ENCODE measurements at places on chromosomes 12 and 14.

DNA sequence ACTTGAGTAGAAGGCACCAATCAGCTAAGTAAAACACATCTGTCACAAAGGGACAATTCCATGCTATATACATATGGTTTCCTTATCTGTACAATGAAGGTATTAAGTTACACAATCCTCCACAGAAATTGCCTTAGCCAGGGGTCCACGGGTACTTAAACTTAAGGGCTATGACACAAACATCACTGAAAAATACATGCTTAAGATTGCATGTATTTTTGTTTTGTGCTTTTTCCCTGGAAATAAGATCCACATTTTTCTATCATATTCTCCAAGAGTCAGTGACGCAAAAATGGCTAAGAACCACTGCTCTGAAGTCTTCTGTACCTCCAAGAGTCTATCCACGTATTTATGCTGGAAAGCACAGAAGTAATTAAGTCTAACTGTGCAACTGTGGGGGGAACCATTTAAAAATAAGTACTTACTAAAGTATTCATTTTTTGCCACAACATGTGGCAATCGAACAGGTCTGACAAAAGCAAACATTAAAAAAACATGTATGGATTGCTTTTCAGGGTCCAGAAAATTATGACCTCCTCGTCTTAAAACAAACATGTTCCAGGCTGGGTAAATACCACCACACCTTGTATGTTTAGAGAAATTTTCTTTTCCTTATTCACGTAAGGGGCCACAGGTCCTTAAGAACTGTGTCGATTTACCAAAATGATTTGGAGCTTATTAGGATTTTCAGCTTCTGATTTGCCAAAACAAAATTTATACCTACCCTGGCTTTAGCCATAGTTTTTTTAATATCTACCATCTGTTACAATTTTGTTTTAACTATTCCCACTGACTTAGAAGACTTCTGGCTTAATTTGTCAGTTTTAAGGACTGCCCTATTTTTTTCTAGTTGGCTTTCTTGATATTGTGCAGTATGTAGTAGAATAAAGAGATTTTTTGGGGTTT is 2.8 kb downstream of the SLC38A2 start:
- DNase-seq, result no peak

- DNase-seq, result no peak
Observed at GRCh38 chr14:87878959-87879358, 114.0 kb downstream of the GALC start.

- DNase-seq, result no peak
Observed at GRCh38 chr12:63989301-63989845, 144.9 kb downstream of the SRGAP1 start.

- DNase-seq, result no peak
Observed at GRCh38 chr12:49698619-49699545, 8.3 kb downstream of the FMNL3 start.

DNA sequence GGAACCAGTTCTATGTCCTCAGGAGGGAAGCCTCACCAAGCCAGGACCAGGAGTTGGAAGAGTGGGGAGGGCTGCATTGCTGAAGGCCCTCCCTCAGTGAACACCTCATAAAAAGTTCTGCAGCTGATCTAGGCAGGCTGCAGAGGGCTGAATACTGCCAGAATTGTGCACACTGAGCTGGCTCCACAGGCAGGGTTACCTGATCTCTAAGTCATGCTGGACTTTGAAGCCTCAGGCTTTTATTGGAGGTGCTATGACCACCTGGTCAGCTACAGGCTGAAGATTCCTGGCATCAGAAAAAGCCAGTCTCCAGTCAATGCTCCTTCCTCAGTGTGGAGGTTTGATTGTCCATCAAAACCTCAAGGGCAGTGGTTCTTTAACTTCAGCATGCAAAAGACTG is 39.7 kb downstream of the FOS start:
- no peak for DNase-seq

GRCh38 chr14:96168581-96168980 is 36.1 kb upstream of the BDKRB2 start:
- DNase-seq, result peak; percentile 61

GRCh38 chr14:68008491-68008890 is 188.9 kb downstream of the RAD51B start:
- DNase-seq, result no peak

GRCh38 chr12:115998119-115998633 is 279.3 kb downstream of the MED13L start:
- DNase-seq, result no peak

- no peak for DNase-seq
Observed at GRCh38 chr12:122190842-122191668, 8.1 kb downstream of the LRRC43 start.

DNA sequence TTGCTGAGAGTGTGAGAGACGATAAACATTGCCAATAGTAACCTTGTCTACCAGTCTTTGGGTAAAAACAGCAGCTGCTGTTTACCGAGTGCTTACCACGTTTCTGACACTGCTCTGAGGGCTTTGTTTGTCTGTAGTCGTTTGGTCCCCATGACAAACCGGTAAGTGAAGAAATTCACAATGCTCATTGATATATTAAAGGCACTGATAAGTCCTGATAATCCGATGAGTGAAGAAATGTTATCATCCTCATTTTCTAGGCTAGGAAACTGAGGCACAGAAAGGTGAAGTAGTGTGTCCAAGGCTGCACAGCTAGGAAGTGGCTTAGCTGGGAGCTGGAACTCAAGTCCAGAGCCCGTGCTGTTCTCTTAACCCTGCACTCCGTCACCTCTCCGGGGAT is 138.6 kb downstream of the SCARB1 start:
- DNase-seq, result no peak

- no peak for DNase-seq
Observed at GRCh38 chr14:63938198-63939005, 85.6 kb downstream of the SYNE2 start.

- no peak for DNase-seq
Observed at GRCh38 chr12:47776471-47777143, 3.6 kb downstream of the SLC48A1 start.

- no peak for DNase-seq
Observed at GRCh38 chr14:32635061-32635719, 303.5 kb upstream of the NPAS3 start.

- no peak for DNase-seq
Observed at GRCh38 chr12:2533036-2533435, 261.7 kb upstream of the FKBP4 start.

DNA sequence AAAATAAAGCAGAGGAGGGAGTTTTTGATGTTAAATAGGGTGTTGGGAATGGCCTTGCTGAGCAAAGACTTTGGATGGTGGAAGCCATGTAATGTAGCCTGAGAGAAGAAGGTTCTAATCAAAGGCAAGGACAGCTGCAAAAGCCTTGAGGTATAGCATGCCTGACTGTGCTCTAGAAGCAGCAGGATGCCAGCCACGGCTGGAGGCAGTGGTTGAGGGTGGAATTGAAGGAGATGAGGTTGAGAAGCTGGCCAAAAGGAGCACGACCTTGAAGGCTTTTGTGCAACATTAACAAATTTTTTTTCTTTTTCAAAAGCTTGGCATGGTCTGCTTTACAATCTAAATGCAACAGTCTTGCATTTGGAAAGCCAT is 42.3 kb upstream of the CSRP2 start:
- DNase-seq, result no peak

GRCh38 chr12:39406262-39406661 is 36.7 kb downstream of the KIF21A start:
- DNase-seq, result no peak

- DNase-seq, result peak; percentile 89
Observed at GRCh38 chr14:104116288-104116755, 22.1 kb upstream of the KIF26A start.

GRCh38 chr14:92986254-92987147 is 63.6 kb downstream of the CHGA start:
- DNase-seq, result no peak

- no peak for DNase-seq
Observed at GRCh38 chr12:22691319-22691718, 66.3 kb downstream of the ETNK1 start.

- no peak for DNase-seq
Observed at GRCh38 chr14:75558440-75558839, 20.0 kb upstream of the FLVCR2 start.

- no peak for DNase-seq
Observed at GRCh38 chr12:77151030-77151429, 85.7 kb upstream of the E2F7 start.

DNA sequence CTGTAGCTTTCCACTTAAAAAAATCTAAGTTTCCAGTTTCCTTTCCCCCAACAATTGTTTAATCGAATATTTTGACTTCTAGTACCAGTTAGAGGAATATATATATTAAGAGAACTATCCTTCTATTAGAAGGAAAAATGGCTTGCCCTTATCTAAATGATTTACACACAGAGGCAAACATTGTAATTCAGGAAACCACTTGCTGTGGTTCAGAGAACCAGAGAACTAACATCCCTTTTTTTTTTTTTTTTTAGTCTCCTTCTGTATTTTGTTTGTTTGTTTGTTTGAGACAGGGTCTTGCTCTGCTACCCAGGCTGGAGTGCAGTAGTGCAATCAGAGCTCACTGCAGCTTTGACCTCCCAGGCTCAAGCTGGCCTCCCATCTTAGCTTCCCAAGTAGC is 746.6 kb downstream of the VRK1 start:
- DNase-seq, result no peak

- no peak for DNase-seq
Observed at GRCh38 chr14:51066576-51066975, 28.3 kb downstream of the TRIM9 start.

DNA sequence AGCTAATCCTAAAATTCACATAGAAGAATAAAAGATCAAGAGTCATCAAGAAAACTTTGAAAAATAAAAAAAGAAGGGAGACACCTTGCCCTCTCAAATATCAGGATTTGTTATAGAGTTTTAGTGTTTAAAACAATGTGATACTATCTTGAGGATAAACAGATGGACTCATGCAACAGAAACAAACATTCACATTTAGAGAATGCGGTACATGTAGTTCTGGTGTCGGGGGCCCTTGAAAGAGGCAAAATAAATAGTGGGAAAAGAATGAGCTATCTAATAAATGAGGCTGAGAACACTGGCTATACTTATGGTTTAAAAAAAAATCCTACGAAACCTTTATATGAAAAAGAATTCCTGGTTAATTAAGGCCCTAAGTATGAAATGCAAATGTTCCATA is 127.7 kb downstream of the LLPH start:
- DNase-seq, result no peak

DNA sequence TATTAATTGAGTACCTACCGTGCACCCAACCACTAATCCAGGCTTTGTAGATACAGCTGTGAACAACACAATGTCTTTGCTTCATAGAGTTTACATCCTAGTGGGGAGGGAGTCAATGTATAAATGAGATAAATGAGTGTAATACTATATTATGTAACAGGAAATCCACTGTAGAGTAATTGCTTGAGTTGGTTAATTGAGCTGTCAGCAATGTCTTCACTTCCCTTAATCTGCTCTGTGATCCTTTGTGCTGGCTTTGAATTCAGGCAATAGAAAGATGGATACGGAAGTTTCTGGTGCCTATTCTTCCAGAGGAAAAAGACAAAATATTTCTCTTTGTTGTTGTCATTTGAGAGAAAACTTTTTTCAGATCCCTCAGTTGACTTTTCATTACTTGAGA is 104.0 kb upstream of the SLC16A7 start:
- no peak for DNase-seq

DNA sequence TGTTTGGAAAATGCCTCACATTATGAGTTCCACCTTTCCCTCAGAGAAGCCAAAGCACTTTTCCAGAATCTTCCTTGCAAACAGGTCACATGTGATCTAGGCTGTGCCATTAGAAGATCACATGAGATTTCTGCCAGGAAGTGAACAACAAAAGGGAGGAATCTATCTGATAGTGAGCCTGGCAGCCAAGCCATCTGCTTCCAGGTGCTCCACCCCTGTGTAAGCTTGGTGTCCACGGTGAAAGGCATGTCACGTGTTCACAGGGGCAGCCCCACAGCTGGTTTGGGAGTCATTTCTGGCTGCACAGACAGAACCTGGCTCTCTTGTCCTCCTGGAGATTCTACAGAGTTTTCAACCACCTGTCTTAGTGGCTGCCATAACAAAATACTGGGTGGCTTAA is 3.5 kb upstream of the KSR2 start:
- no peak for DNase-seq
